ENCODE measurements at places on chromosomes 2 and 18.

- no peak for DNase-seq
Measured at GRCh38 chr2:176398243-176399073, 129.2 kb downstream of the MTX2 start.

DNA sequence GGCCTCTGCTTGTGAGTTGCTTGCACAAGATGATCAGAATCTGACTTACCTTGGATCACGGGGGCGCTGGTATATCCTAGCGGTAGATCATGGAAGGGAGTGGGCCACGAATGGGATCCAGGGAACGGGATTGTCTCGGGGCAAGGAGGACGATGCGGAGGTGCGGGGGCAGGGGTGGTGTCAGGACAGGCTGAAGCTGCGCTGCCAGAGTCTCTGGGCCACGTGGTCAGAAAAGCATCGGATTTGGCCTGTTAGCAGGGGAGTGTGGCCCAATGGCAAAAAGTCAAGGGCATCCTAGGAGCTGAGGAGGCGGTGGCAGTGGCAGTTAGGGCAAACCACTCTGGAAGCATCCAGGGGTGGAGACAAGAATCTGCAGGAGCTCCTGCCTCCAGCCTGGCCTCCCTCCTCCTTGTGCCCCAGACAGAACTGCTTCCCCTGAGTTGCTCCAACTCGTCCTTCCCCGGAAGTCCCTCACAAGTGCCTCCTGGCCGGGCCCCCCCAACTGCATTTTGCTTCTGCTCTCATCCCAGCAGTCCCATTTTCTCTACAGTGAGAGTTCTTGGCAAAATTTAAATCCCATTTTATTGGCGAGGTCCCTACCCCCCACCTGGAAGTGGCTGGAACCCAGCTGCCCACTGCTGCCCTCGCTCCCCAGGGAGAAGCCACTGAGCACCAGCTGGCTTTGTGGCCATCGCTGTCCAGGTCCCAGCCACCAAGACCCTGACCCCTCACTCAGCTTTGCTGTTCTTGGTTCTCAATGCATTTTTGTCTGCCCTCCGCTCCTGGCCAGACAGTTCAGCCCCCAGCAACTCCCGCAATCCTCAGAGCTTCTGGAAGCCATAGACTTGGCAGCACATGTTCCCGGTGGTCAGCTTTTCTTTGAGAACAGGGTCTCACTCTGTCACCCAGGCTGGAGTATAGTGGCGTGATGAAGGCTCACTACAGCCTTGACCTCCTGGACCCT is 5.6 kb upstream of the CCDC74B start:
- no peak for DNase-seq

DNA sequence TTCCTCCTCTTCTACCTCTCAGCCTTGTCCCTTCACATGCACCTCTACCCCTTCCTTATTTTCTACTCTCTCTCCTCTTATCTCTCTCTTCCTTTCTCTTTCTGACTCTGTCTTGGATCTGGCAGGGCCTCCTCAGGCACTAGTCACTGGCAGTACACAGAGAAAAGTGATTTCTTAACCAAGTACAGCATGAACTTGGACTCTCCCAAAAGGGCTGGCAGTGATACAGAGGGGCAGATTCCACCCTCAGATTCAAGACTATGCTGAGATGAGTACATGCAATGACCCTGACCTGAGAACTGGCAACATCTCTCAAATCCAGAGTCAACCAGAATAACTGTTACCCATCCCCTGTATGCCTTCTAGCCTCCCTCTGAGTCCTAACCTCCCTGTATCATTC is 4.3 kb downstream of the AOX1 start:
- no peak for DNase-seq

GRCh38 chr18:35524226-35524625 is 26.5 kb upstream of the INO80C start:
- no peak for DNase-seq

Measured in omental fat pad (tissue), 4 donors.